ENCODE measurements at places on chromosomes 5 and 9. TPM values are rescaled to one million over a fixed set of nuclear protein-coding genes. Genes with fewer than 3 reads are reported as not detected.
A peak's percentile ranks its signal among the peaks of the same experiment; 100 is the strongest.

The C9orf43 gene
- polyA plus RNA-seq: 0.69 TPM

The OR1J2 gene
- polyA plus RNA-seq: not detected

The C5orf46 gene
- 2.7 TPM for polyA plus RNA-seq

The KCNV2 gene
- not detected for polyA plus RNA-seq

The PRUNE2 gene
- 0.46 TPM for polyA plus RNA-seq

The PRDM9 gene
- polyA plus RNA-seq: not detected

The UAP1L1 gene
- polyA plus RNA-seq: 40.1 TPM

The KIF4B gene
- polyA plus RNA-seq: 0.05 TPM

DNA sequence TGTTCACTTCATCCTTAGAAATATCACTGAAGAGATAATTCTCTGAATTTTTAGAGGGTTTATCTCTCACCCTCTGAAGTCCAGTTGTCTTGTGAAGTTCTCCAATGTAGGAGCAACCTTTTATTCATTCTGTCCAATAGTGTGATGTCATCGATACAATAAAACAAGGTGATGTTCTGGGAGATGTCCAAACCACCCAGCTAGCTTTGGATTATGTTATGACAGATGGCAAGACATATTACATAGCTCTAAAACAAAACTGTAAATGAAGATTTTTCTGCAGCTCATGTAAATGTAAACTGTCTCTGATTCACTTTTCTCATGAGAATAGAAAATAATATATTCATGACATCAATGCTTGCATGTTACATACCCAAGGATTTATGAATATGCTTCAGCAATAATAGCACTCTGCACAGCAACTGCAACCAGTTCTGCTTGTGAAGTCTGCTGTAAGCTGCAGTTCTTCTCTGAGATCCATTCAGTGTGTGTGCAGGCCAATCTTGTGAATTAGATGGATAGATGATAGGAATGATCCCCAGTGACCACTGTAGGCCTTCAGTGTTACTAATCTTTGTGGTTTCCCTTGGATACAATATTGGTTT, 172.6 kb upstream of the CDH12 start:
- H3K4me3 ChIP-seq: no peak overlapping the region
- DNase-seq: no peak
- H3K27ac ChIP-seq: no peak overlapping the region
- no peaks in the 10 kb centered on the region for H3K36me3 ChIP-seq
- no peaks in the 10 kb centered on the region for H3K27me3 ChIP-seq
- H3K4me1 ChIP-seq: no peaks in the 10 kb centered on the region

DNA sequence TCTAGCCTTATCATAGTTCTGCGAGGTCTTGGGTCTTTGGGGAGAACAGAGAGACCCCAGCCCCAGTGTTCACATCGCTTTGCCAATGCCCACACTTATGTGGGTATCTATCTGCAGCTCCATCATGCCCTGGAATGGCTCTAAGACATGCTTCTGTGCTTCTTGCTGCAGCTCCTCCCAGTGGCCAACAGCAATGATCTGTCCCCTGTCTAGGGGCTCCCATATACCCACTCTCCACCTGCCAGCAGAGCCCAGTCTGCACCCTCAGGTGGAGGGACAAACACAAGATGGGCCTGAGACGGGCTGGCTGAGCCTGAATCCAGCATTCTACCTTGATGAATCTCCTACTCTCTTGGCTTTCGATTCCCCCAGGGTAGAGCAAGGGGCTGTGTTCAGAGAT, 14.6 kb upstream of the DAP start:
- H3K36me3 ChIP-seq: no peaks in the 10 kb centered on the region
- H3K27ac ChIP-seq: no peak overlapping the region
- no peak overlapping the region for H3K4me3 ChIP-seq
- no peaks in the 10 kb centered on the region for H3K27me3 ChIP-seq
- peaks cover 12% of the 10 kb centered on the region for H3K4me1 ChIP-seq

DNA sequence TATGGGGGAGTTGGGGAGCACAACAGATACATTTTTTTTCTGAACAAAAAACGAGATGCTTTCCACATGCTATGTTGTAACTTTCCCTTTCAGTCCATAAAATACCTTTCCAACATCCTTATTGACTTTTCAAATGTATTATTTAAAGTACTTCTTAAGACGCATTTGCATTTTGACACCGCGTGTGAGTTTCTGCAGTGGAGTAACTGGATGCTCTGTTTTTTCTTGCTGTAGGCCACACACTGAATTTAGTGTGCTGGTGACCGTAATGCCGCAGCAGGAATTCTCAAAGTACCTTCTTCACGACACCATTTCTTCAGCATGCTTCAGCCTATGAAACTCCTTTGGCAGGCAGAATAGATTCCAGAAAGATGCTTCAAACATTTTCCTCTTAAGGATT, 14.3 kb upstream of the EPB41L4B start:
- no peak overlapping the region for H3K27ac ChIP-seq
- H3K4me1 ChIP-seq: no peaks in the 10 kb centered on the region
- no peak overlapping the region for H3K4me3 ChIP-seq
- no peaks in the 10 kb centered on the region for H3K27me3 ChIP-seq
- H3K36me3 ChIP-seq: no peaks in the 10 kb centered on the region
- no peak for DNase-seq

- H3K4me3 ChIP-seq: no peak overlapping the region
- no peaks in the 10 kb centered on the region for H3K27me3 ChIP-seq
- DNase-seq: peak; percentile 14
- H3K36me3 ChIP-seq: no peaks in the 10 kb centered on the region
- peaks cover 33% of the 10 kb centered on the region for H3K4me1 ChIP-seq
- H3K27ac ChIP-seq: peak overlapping the region; percentile 61
Measured at GRCh38 chr5:158483281-158483860, 616.3 kb downstream of the EBF1 start.

DNA sequence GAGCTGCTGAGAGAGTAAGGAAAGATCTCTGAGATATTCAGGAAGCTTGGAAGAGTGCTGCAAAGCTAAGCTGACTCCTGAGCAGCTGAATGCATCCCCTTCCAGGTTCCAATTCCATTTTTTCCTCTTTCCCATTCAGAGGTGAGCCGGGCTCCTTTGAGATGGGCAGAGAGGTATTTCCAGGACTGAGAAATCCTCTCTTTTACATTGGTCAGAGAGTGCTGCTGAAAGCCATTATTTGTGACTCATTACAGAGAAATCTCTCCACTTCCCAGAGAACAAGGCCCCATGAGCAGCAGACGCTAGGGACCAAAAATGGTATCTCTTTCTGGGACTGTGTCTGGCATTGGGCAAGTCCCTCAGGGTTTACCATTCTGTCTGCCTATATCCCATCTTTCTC, 3.7 kb downstream of the MCTP1 start:
- H3K4me1 ChIP-seq: no peaks in the 10 kb centered on the region
- DNase-seq: no peak
- H3K36me3 ChIP-seq: no peaks in the 10 kb centered on the region
- H3K27ac ChIP-seq: no peak overlapping the region
- no peak overlapping the region for H3K4me3 ChIP-seq
- H3K27me3 ChIP-seq: peaks cover 50% of the 10 kb centered on the region

- no peaks in the 10 kb centered on the region for H3K27me3 ChIP-seq
- H3K4me1 ChIP-seq: no peaks in the 10 kb centered on the region
- DNase-seq: no peak
- H3K36me3 ChIP-seq: no peaks in the 10 kb centered on the region
- no peak overlapping the region for H3K27ac ChIP-seq
Measured at GRCh38 chr5:138620663-138621224, 45.5 kb upstream of the HSPA9 start.

DNA sequence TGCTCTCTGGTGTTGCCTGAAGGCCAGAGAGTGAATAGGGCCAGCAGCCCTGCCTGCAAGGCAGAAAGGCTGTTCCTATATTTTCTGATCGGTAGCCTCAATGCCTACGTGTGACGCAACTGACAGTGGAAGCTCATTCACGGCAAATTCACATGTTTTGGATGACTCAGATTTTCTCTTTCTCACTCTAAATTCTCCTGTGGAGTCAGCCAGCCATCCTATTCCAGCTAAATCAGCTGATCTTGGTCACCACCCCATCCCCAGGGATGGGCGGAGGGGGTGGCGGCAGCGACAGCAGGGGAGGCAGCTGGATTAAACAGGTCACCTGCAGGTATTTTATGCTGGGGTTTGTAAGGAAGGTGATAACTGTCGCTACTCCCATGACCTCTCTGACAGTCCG, 52.3 kb downstream of the ZNF510 start:
- H3K4me1 ChIP-seq: no peaks in the 10 kb centered on the region
- no peaks in the 10 kb centered on the region for H3K27me3 ChIP-seq
- no peak for DNase-seq
- H3K36me3 ChIP-seq: no peaks in the 10 kb centered on the region
- H3K27ac ChIP-seq: no peak overlapping the region

DNA sequence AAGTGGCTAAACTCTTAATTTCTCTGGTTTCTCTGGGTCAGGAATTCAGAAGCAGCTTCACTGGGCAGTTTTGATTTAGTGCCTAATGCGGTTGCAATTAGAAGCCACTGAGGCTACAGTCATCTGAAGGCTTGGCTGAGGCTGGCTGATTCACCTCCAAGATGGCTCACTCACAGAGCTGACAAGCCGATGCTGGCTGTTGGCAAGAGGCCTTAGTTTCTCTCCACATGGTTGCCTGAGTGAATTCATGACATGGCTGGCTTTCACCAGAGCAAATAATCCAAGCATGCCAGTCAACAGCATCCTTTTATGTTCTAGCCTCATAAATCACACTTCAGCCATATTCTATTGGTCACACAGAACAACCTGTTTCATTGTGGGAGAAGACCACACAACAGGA, 2.8 kb upstream of the CDK7 start:
- H3K27ac ChIP-seq: no peak overlapping the region
- H3K27me3 ChIP-seq: no peaks in the 10 kb centered on the region
- peaks cover 16% of the 10 kb centered on the region for H3K4me1 ChIP-seq
- H3K4me3 ChIP-seq: no peak overlapping the region
- H3K36me3 ChIP-seq: no peaks in the 10 kb centered on the region

DNA sequence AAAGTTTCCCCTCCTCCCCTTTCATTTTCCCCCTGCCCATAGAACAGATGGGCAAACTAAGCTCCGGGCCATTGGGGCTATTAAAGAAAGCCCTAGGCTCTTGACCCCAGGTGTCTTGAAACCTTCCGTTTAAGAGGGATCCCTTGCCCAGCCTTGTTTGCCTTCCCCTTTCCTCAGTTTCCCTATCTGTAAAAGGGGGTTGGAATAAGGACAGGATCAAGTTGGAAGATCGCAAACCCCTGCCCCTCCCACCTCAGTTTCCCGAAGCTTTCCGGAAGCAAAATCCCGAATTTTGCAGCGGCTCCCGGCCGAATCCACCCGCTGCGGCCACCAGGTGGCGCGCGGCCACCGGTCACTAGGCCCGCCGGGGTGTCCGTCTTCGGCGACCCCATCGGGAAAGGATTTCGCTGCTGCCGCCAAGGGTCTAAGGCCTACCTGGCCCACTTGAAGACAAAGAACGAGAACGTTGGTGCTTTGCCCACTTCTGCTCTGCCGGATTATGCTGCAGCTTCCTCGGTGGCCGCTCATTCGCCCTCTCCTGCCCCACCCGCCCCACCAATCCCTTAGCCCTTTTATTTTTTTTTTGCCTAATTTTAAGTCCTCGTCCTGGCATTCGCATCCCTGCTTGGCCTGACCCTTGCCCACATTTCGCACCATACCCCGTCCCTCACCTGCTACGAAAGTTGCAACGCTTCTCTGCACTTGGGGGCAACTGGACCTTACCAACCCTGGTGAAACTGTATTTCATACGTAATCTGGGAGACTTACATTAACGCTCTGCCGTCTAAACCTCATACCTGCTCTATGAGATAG, 962 bp upstream of the NR6A1 start:
- H3K36me3 ChIP-seq: no peaks in the 10 kb centered on the region
- no peaks in the 10 kb centered on the region for H3K4me1 ChIP-seq
- H3K4me3 ChIP-seq: peak overlapping the region; percentile 45
- peaks cover 8% of the 10 kb centered on the region for H3K27me3 ChIP-seq
- peak overlapping the region; percentile 10 for H3K27ac ChIP-seq

DNA sequence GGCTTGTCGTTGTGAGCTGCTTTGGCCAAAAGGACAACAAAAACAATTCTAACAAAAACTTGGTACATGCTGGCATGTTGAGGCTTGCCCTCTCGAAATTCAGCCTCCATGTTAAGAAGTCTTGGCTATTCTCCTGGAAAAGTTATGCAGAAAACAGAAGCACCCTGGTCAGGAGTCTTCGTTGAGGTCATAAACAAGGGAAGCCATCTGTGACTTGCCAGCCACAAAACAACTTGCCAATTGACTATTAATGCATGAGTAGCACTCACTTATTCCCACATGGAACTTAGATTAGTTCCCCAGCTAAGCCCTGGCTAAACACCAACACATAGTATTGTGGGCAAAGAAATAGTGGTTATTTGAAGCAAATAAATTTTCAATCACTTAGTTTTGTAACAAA, 521.0 kb upstream of the CHD1 start:
- no peaks in the 10 kb centered on the region for H3K36me3 ChIP-seq
- peaks cover 3% of the 10 kb centered on the region for H3K4me1 ChIP-seq
- H3K27me3 ChIP-seq: no peaks in the 10 kb centered on the region
- no peak for DNase-seq

- H3K27ac ChIP-seq: no peak overlapping the region
- peaks cover 13% of the 10 kb centered on the region for H3K4me1 ChIP-seq
- H3K4me3 ChIP-seq: no peak overlapping the region
- H3K27me3 ChIP-seq: no peaks in the 10 kb centered on the region
- H3K36me3 ChIP-seq: no peaks in the 10 kb centered on the region
Measured at GRCh38 chr5:133393776-133394476, 218.4 kb downstream of the FSTL4 start.

GRCh38 chr5:103260951-103261350, 2.4 kb downstream of the MACIR start:
- no peaks in the 10 kb centered on the region for H3K27me3 ChIP-seq
- H3K36me3 ChIP-seq: no peaks in the 10 kb centered on the region
- peaks cover 17% of the 10 kb centered on the region for H3K4me1 ChIP-seq
- no peak overlapping the region for H3K4me3 ChIP-seq
- peak overlapping the region; percentile 10 for H3K27ac ChIP-seq
- no peak for DNase-seq

- no peak overlapping the region for H3K4me3 ChIP-seq
- H3K27ac ChIP-seq: no peak overlapping the region
- H3K36me3 ChIP-seq: no peaks in the 10 kb centered on the region
- H3K27me3 ChIP-seq: no peaks in the 10 kb centered on the region
Measured at GRCh38 chr5:59008816-59009473, 426.1 kb downstream of the RAB3C start.

DNA sequence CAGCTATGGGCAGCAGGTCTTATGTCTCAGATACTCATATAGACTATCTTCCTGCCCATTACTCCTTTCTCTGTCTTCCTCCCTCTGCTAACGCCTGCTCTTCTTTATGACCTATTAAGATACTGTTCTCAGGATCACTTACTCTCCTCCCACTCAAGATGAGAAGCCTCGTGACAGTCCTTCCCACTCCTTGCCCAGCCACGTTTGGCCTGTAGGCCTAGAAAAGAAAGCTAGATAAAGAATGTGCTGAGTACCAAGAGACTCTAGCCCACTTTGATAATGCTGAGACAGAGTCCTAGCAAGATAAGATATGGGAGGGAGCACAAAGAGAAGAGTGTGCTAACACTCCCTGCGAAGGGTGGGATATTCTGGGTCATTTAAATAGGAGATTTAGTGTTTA, 6.8 kb upstream of the DENND4C start:
- H3K27me3 ChIP-seq: no peaks in the 10 kb centered on the region
- H3K36me3 ChIP-seq: no peaks in the 10 kb centered on the region
- H3K4me3 ChIP-seq: no peak overlapping the region
- peaks cover 6% of the 10 kb centered on the region for H3K4me1 ChIP-seq

Measured in hepatocyte (in vitro differentiated cells).